NCI-H1436 (cell line): ENCODE measurements at places on chromosomes 11 and 22.
A peak's percentile ranks its signal among the peaks of the same experiment; 100 is the strongest.

GRCh38 chr11:123707606-123708205 is 33.8 kb downstream of the ZNF202 start:
- peak; percentile 65 for DNase-seq

GRCh38 chr22:21984793-21985192 is 2.2 kb upstream of the TOP3B start:
- no peak for DNase-seq

- no peak for DNase-seq
These were observed 2.4 kb upstream of the FSHB start for GRCh38 chr11:30228323-30228884.

- no peak for DNase-seq
These were observed 19.2 kb upstream of the RRAS2 start for GRCh38 chr11:14378171-14378570.

DNA sequence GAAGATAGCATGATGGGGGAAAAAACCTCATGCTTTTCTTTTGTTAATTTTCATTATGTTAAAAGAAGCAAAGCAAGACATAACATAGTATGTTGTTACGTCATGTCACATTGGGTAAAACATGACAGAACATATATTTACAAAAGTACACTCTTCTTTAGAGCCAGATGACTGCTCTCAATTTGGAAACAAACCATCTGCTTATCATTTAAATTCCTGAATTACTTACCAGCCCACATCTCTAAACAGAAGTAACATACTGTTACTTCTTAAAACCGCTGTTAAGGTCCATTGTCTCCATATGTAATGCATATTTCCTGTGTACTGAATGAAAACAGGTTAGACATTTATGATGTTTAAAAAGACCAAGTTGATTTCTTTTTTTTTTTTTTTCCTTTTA is 100.0 kb downstream of the TMEM135 start:
- DNase-seq = no peak

- DNase-seq = no peak
These were observed 12.3 kb downstream of the PRR33 start for GRCh38 chr11:1879342-1879940.

DNA sequence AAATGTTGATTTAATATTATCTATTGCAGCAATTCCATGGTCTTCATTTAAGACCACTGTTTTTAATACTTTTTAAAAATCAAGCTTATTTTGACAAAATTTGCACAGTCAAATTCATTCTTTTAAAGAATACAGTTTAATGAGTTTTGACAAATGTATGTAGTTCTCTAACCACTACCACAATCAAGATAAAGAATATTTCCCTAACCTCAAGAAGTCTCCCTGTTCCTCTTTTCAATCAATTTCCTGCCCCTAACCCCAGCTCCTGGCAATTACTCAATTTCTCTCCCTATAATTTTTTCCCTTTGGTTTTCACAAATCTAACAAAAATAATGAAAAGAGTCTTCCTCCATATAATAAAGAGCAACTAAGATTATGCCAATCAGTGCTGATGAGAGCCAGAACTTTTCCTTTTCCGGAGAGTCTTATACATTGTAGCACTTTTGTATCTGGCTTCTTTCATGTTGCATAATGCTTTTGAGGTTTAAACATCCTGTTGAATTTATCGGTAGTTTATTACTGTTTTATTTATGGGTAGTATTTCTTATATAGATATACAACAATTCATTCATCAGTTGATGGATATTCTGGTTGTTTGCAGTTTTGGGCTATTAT is 231.7 kb downstream of the AASDHPPT start:
- DNase-seq = no peak

GRCh38 chr22:27445881-27446280 is 355.7 kb downstream of the MN1 start:
- DNase-seq = no peak

- no peak for DNase-seq
These were observed 54.4 kb downstream of the TRAF6 start for GRCh38 chr11:36455658-36456111.

GRCh38 chr11:18111005-18111404 is 5.1 kb upstream of the SAAL1 start:
- no peak for DNase-seq

DNA sequence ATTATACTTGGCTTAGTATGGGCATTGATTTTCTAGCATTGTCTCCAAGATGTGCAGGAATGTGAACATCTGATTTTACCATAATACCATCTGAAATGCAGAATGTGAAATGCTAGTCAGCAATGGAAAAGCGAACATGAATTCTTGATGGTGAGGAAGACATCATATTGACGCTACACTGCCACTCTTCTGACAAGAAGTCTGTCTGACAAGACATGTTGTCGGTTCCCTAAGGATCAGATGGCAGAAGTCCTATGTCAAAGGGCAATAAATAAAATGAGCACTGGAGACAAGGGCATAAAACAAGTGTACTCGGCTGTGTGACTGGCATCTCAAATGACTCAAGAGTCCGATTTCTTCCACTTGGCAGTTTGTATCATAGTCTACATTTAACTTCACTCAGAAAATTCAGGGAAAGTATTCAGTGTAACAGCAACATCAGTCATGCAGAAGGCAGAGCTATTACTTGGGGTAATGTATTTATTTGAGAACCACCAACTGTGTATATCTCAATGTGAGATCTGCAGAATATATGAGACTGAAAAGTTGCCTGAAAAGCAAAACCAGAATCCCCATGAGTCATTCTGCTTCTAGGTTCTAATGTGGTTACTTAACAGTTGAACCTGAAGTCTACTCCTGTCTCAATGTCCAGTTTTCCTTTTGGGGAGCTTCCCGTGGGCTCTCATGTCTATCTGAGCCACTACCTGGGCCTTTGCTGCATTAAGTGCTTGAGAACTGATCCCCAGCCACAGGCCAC is 51.5 kb downstream of the SLC17A6 start:
- no peak for DNase-seq

DNA sequence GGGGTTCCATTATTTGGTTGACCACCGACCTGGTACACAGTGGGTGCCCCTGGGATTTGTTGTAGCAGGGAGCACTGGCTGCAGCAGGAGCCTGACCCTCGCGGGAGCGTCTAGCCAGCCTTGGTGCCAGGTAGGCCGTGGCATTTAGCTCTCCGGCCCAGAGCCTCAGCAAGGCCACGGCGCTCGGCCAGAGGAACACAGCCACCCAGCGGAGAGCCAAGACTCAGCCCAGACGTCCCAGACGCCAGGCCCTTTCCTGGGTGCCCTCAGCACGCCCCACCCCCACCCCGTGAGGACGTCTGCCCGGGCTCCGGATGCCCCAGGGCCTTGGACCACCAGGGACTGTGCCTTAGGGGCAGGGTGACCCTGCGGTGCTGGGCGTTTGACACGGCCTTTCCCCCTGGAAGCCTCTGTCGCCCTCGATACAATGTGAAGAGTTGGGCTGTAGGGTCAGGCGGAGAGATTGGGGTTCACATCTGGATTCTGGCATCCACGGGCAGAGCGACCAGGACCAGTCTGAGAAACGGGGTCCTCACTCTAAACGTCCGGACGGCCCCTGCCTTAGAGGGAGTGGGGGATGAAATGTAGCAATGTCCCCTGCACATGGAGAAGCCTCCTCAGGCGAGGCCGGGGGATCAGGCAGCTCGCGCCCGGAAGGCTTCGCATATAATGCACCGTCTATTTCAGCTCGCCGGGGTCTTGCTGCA is 99.2 kb upstream of the FGF3 start:
- DNase-seq = no peak

DNA sequence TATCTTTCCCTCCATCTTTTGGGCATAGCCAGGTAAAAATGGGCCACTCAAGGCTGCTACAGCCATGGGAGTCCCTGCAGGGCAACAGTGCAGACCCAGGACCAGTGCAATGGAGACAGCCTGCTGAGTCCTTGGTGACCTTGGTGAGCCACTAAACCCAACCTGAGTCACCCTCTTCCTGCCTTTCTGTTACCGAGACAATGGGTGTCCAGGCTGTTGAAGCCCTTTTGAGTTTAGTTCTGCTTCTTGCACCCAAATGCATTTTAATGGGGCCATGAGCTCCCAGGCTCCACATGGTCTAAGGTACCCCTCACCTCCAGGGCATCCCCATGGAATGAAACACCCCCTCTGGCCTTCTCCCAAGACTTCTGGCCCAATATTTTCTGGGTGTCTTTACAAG is 874 bp upstream of the PLAAT4 start:
- DNase-seq = no peak

DNA sequence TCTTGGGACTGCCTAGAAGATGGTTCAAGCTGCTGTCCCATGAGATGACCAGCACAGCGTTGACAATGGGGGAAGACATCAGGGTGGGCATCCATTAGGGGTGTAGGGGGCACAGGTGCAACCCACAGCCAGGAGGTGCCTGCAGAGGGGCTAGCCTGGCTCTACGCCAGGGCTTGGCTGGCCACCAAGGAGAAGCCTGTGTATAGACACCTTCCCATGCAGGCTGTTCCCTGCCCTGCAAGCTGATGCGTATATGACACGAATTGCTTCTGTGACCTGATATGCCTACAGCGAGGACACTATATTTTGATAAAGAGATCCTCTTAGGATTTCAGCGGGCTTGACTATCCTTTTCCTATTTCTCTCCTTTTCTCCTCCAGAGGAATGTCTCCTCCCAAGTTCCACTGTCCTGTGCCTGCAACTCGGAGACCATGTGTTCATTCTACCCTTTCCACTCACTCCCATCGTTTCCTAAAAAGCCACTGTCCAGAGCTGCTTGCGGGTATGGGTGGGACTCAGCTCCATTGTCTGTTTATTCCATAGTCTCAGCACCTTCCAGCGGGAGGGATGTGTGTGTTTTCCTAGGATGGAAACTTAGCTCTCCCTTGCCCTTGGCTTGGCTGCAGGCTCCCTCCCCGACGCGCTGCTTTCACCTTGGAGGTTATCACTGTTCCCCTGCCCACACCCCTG is 56.1 kb downstream of the ST14 start:
- DNase-seq = no peak

GRCh38 chr11:61587951-61588727 is 7.3 kb upstream of the SYT7 start:
- DNase-seq = peak; percentile 62

GRCh38 chr22:44429941-44430587 is 68.0 kb downstream of the RTL6 start:
- DNase-seq = no peak

GRCh38 chr11:76216536-76217325 is 10.4 kb upstream of the WNT11 start:
- DNase-seq = no peak

DNA sequence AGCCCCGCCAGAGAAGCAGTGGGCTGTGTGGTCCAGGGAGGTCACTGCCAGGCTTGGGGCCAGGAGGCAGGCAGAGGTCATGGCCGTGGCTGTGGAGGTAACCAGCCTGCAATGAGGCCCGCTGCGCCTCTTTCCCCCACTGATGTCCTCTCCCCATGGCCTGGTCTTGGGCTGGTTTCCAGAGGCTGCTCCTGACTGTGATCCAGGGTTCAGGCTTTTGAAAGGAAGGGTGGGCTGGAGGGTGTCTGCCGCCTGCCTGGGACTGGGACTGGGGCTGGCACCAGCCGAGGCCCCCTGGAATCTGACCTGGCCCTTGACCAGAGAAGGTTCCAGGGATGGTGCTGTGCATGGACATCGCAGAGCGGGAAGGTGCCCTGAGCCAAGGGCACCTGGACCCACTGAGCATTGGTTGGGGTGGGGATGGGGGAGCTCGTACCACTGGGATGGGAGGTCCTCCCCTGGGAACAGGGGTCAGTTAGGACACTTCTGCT is 59.6 kb upstream of the THY1 start:
- DNase-seq = no peak

DNA sequence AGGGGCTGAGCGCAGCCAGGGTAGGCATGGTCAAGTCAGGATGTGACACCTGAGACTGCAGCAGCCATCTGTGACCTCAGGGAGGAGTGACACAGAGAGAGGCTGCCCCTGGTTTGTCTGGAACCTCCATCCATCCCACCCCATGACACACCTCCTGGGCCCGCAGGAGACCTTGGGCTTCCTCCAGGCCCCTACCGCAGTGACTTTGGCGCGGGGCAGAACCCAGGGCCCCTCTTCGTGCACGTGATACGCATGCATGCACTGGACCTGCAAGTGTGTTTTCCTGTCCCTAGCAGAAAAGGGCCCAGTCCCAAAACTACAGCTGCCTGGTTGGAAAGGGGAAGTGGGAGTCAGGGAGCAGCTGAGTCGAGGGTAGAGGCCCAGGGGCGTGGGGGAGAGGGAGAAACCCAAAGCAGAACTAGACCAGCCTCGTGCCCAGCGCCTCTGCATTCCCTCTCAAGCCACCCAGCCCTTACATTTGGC is 7.9 kb upstream of the CYTH4 start:
- no peak for DNase-seq

- peak; percentile 79 for DNase-seq
These were observed 58.5 kb upstream of the PARVA start for GRCh38 chr11:12318791-12319438.

GRCh38 chr11:117217141-117218084 is 14.5 kb downstream of the PCSK7 start:
- DNase-seq = no peak

DNA sequence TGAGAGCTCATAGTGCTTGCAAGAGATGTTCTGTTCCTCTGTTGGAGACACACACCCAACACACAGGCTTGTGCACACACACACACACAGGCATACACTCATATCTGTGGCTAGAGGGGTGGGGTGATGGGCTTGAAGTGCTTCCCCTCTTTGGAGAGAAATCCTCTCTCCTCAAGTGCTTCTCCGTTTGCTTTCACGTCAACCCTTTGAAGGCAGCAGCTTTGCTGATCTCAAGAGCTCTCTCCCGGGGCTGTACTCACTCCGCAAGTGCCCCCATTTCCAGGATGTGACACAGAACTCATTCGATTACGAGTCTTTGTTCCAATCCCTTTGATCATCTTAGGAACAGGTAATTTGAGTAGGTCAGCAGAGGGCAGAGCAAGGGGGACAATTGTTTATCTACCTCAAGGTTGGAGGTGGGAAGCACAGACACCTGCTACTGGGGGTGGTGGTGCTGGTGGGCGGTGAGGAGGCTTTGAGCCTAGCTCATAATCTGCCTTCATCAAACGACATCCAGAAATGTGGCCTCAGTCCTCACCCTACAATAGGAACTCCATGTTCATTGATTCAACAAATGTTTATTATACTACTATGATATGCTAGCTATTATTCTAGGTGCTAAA is 529.8 kb upstream of the CADM1 start:
- peak; percentile 94 for DNase-seq

GRCh38 chr22:33213383-33214075 is 155.3 kb upstream of the SYN3 start:
- DNase-seq = no peak

DNA sequence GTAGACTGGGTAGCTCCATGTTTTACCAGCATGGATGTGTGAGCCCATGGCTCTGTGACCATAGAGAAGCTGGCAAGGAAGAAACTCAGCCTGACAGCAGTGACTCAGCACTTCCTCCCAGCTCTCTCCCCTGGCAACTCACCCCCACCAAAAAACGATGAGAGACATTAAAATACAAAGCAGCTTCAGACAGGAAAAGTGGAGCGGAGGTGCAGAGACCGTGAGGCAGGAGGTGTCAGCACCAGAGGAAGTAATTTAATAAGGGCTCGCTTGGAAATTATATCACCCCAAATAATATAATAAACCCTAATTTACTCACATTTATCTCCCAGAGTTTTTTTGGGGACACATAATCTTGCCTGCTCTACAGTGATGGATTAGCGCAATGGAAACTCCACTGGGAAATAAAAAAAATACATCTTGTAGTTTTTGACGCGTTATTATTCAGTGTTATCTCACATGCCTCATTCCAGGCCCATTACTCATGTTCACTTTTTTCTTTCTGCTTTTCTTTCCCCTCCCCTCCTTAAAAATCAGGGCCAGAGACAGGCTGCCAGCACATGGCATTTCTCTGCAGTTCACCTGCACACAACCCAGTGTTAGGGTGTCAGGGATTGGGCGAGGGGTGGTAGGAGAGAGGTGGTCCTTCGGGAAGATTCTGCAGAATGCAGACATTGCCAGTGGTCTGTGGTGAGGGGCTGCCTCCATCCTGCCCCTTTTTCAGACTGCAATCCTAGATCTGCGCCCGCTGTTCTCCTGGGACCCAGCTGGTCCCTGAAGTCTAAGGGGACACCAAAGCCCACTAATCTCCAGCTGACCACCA is 170.8 kb downstream of the BUD13 start:
- peak; percentile 48 for DNase-seq
